Progenitor cell of endocrine pancreas (in vitro differentiated cells): ENCODE measurements at places on chromosomes 3 and 15.

GRCh38 chr3:122533931-122534334 lies 19.2 kb upstream of the KPNA1 start:
- no peaks in the 10 kb centered on the region for H3K4me1 ChIP-seq
- no peak overlapping the region for H3K4me3 ChIP-seq
- no peak overlapping the region for H3K27ac ChIP-seq
- no peaks in the 10 kb centered on the region for H3K27me3 ChIP-seq
- no peak for DNase-seq
- H3K36me3 ChIP-seq = peaks cover 5% of the 10 kb centered on the region

- no peak for DNase-seq
- no peaks in the 10 kb centered on the region for H3K4me1 ChIP-seq
- peaks cover 9% of the 10 kb centered on the region for H3K36me3 ChIP-seq
- no peaks in the 10 kb centered on the region for H3K27me3 ChIP-seq
These were observed 18.8 kb downstream of the CXCR6 start for GRCh38 chr3:45962033-45962432.

DNA sequence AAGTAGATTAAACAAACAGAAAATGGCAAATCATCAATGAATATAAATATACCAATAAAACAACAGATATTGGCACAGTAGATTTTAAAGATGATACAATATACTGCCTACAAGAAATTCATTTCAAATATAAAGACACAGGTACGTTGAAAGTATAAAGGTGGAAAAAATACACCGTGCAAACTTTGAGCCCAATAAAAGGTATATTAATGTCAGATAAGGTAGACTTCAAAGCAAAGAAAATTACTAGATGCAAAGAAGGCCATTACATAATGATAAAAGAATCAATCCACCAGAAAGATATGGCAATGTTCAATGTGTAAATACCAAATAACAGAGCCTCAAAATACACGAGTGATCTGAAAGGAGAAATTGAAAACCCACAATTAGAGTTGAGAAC lies 34.3 kb upstream of the VIPR1 start:
- no peak overlapping the region for H3K27ac ChIP-seq
- H3K4me1 ChIP-seq = no peaks in the 10 kb centered on the region
- peaks cover 4% of the 10 kb centered on the region for H3K27me3 ChIP-seq
- no peaks in the 10 kb centered on the region for H3K36me3 ChIP-seq

GRCh38 chr3:117630469-117630868 lies 920.9 kb downstream of the TUSC7 start:
- no peaks in the 10 kb centered on the region for H3K36me3 ChIP-seq
- H3K27me3 ChIP-seq = peaks cover 11% of the 10 kb centered on the region
- no peak for DNase-seq
- no peak overlapping the region for H3K4me3 ChIP-seq

- no peak overlapping the region for H3K27ac ChIP-seq
- DNase-seq = no peak
- peaks cover 4% of the 10 kb centered on the region for H3K27me3 ChIP-seq
- H3K36me3 ChIP-seq = no peaks in the 10 kb centered on the region
- H3K4me1 ChIP-seq = peaks cover 1% of the 10 kb centered on the region
These were observed 29.8 kb upstream of the MB21D2 start for GRCh38 chr3:192947421-192947820.

DNA sequence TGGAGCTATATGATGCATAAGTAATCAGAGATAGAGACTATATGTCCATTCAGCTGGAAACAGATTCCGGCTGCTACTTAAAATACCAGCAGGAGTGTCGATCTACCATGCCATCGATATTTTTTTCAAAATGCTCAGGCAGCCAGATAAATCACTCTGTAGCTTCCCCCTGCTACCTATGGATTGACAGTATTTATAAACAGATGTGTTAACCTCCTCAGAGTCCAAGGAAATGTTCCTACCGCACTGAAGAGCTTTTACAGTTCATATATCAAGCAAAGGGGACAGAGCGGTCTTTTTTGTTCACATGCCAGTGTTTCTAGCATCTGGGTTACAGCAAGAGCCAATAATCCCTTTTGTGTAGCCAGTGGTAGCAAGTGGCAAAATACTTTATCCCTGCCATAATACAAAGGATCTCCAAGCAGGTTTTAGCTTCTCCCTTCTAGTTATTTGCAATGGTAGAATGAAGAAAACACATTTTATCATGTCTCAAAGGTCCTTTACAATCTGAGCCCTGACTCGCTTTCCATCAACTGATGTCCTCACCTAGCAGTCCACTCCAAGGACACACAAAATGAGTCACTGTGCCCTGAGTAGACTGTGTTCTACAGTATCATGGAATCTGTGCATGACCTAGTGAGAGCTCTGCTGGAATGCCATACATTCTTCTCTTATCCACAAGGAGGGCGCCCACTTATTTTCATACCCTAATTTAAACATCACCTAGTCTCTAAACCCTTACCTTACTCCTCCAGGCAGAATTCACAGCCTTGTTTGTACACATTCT lies 507.0 kb downstream of the TBL1XR1 start:
- DNase-seq = no peak
- H3K4me3 ChIP-seq = no peak overlapping the region
- H3K4me1 ChIP-seq = peaks cover 1% of the 10 kb centered on the region
- H3K27ac ChIP-seq = no peak overlapping the region
- no peaks in the 10 kb centered on the region for H3K27me3 ChIP-seq

DNA sequence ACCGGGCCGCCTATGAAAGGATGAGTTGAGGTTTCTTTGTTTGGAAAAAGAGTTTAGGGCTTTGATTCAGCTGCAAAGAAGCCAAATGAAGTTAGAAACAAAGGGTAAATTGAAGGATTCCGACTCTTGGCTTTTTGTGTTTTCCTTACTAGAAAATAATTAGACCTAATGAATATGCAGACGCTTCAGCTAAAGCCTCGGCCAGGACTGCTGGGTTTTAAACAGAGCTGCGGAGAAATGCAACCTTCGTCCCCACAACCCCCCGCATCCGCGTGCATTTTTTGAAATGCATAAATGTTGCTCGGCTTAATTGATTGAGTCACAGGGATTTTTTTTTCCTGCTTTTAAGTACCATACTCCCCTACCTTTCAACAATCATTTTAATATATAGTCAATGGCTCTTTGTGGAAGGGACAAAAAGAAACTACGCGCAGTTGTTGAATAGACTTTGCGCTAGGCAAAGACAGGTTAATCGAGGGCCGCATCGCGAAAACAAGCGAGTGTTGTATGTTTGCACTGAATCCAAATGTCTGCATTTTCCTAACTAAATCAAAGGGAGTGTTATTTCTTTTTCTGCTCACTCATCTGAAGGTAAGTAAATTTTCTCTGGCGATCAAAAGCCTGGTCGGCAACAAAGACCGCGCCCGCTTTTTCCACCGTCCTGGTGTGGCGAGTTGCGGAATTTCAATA lies 1.3 kb upstream of the ZIC4 start:
- DNase-seq = no peak
- peak overlapping the region; percentile 52 for H3K27ac ChIP-seq
- H3K4me3 ChIP-seq = no peak overlapping the region

DNA sequence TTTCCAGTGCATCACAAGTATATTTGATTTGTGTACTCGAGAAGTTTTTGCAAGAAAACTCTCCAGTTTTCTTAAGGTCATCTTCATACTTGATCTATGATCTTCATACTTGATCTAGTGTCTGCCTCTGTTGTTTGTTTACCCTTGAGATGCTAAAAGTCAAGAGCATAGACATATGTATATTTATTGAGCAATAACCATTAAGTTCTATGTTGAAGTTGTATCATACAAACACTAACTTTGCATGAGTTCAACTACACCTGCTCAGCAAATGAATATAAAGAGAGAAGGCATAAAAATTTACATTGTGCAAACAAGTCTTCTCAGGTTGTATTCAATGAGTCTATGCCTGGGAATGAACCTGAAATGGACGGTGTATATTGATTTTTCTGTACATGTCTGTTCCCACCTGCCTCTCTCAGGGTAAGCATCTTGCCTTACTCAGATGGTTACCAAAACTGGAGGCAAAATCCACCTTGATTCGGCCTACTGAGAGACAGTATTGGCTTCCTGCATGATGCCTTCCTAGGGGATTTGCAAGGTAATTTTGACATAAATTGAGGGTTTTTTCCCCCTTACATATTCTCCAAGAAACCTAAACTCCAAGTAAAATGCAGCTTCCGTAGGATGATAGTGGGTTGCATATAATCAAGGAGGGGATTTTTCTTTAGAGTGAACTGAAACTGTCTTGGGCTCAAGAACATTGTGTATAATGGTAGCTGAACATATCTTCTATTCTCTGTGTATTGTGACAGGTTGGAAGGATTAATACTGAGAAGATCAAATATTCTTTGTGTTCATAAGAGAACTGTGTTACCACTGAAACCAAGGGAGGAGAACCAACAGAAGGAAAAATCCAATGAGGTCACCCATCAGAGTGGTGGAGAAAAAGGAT lies 110.4 kb downstream of the FILIP1L start:
- H3K27ac ChIP-seq = peak overlapping the region; percentile 95
- DNase-seq = no peak
- H3K4me1 ChIP-seq = peaks cover 48% of the 10 kb centered on the region
- no peaks in the 10 kb centered on the region for H3K27me3 ChIP-seq
- peaks cover 2% of the 10 kb centered on the region for H3K36me3 ChIP-seq

DNA sequence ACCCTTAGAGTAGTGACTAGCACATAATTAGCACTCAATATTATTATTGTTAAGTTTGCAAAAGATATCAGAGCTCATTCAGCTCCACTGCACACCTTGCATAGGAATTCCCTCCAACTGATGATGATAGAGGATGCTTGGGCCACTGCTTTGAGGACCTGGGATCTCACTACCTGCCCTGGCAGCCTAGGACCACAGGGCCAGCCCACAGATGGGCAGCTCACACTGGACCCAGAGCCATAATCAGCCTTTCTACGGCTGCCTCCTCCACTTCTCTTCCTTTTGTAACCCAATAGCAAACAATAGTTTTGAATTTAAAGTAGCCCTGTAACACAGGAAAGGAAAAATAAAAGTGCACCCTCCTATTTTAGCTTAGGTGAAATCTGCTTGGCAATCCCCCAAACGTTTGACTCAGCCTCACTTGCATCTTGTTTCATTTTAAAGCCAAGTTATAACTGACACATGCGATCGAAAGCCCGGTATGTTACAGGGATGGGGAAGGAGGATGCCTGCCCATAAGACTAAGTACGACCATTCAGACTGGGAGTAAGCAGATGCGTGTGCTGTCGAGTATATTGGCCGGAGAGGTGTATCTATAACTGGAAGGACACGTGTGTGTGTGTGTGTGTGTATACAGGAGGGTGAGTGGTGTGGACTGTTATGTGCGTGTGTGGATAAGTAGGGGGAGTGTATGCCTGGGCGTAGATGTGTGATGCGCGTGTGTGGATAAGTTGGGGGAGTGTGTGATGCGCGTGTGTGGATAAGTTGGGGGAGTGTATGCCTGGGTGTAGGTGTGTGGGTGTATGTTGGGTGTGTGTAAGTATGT lies 65.9 kb downstream of the CPN2 start:
- H3K27me3 ChIP-seq = peaks cover 12% of the 10 kb centered on the region
- peaks cover 5% of the 10 kb centered on the region for H3K4me1 ChIP-seq
- DNase-seq = no peak
- H3K4me3 ChIP-seq = no peak overlapping the region
- H3K27ac ChIP-seq = no peak overlapping the region

DNA sequence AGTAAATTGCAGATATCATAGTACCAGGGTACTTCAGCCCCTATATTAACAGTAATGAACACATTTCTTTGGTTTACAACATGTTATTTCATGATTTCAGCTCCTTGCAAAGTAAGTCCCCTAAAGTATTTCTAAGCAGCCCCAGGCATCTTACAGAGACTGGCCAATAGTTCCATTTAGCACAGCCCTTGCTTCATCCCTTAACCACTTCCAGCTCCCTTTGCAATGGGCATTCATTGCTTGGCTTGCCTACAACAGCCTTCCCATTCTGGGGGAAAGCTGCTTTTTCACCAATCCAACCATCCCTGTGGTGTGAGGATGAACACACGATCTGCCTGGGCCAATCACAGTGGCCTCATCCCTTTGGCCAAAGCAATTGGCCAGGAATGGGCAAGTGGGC lies 67.2 kb upstream of the XCR1 start:
- H3K4me3 ChIP-seq = no peak overlapping the region
- H3K27me3 ChIP-seq = peaks cover 3% of the 10 kb centered on the region
- H3K36me3 ChIP-seq = no peaks in the 10 kb centered on the region
- DNase-seq = no peak
- peaks cover 22% of the 10 kb centered on the region for H3K4me1 ChIP-seq
- no peak overlapping the region for H3K27ac ChIP-seq

DNA sequence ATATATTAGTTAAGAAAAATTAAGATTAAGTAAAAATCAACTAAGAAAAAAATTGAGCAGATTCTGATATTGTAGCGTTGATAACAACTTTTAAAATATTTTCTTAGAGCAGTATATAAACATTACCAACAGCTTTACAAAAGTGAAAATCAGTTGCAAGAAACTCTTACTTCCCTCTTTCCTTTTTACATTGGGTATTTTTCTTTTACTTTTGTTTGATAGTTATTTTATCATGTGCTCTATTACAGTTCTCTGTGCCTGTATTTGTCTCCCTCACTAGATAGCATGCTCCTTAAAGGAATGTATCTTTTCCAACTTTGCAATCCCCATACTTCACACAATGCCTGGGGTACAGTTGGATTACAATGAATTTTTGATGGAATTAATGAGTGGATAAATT lies 87.5 kb upstream of the P3H2 start:
- no peaks in the 10 kb centered on the region for H3K27me3 ChIP-seq
- no peak overlapping the region for H3K4me3 ChIP-seq
- no peak overlapping the region for H3K27ac ChIP-seq
- DNase-seq = no peak
- H3K36me3 ChIP-seq = no peaks in the 10 kb centered on the region
- H3K4me1 ChIP-seq = no peaks in the 10 kb centered on the region

GRCh38 chr15:65512807-65513416 lies 4.6 kb downstream of the DPP8 start:
- peaks cover 14% of the 10 kb centered on the region for H3K4me1 ChIP-seq
- H3K4me3 ChIP-seq = no peak overlapping the region
- no peak overlapping the region for H3K27ac ChIP-seq
- no peaks in the 10 kb centered on the region for H3K27me3 ChIP-seq
- peaks cover 9% of the 10 kb centered on the region for H3K36me3 ChIP-seq

DNA sequence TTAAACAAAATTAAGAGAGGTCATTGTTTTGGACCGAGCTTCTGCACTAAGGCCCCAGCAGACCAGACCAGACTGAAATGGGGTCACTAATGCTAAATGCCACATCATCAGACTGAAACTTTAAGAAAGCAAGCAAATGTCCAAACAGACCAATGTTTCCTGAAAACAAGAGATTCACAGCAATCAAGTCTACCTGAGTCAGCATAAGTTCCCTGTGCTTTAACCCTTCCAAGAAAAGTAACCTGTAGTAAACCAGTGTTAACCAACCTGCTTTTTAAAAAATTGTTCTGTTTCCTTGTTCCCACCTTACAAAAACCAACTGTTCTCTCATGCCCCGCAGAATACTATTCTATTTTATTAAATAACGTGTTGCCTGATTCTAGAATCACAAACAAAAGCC lies 241.1 kb upstream of the GADL1 start:
- no peaks in the 10 kb centered on the region for H3K27me3 ChIP-seq
- H3K36me3 ChIP-seq = no peaks in the 10 kb centered on the region
- peaks cover 12% of the 10 kb centered on the region for H3K4me1 ChIP-seq
- DNase-seq = no peak
- no peak overlapping the region for H3K27ac ChIP-seq
- no peak overlapping the region for H3K4me3 ChIP-seq
